ENCODE measurements at places on chromosomes 4 and X.

GRCh38 chrX:39667191-39667590 lies 430.6 kb downstream of the BCOR start:
- no peaks in the 10 kb centered on the region for H3K4me1 ChIP-seq
- H3K4me3 ChIP-seq, result no peak overlapping the region
- H3K36me3 ChIP-seq, result no peaks in the 10 kb centered on the region
- H3K27ac ChIP-seq, result no peak overlapping the region
- DNase-seq, result no peak

GRCh38 chrX:13201605-13202219 lies 118.1 kb downstream of the ATXN3L start:
- no peaks in the 10 kb centered on the region for H3K27me3 ChIP-seq
- H3K36me3 ChIP-seq, result no peaks in the 10 kb centered on the region
- no peak overlapping the region for H3K4me3 ChIP-seq
- no peak overlapping the region for H3K27ac ChIP-seq

DNA sequence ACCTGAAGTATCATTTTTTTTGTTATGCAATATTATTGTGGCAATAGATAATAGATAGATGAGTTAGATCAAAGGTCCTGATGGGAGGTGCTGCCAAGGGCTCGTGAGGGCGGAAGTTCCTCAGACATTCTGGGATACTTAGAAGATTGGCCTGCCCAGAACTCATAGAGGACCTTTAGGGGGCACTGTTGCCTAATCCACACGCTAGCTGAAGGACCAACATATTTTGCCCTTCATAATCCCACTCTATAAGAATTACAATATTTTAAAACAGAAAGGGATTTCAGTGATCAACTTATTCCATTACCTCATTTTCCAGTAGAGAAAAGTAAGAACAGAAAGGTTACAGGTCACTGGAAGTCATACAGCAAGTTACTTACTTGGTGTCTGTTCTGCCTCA lies 22.9 kb upstream of the COX7B2 start:
- no peaks in the 10 kb centered on the region for H3K36me3 ChIP-seq
- H3K4me1 ChIP-seq, result no peaks in the 10 kb centered on the region
- H3K27me3 ChIP-seq, result no peaks in the 10 kb centered on the region
- DNase-seq, result peak; percentile 35
- H3K27ac ChIP-seq, result no peak overlapping the region

GRCh38 chr4:74504212-74504611 lies 59.3 kb downstream of the AREG start:
- H3K4me1 ChIP-seq, result no peaks in the 10 kb centered on the region
- no peak for DNase-seq
- H3K27ac ChIP-seq, result no peak overlapping the region
- H3K27me3 ChIP-seq, result no peaks in the 10 kb centered on the region
- no peaks in the 10 kb centered on the region for H3K36me3 ChIP-seq

DNA sequence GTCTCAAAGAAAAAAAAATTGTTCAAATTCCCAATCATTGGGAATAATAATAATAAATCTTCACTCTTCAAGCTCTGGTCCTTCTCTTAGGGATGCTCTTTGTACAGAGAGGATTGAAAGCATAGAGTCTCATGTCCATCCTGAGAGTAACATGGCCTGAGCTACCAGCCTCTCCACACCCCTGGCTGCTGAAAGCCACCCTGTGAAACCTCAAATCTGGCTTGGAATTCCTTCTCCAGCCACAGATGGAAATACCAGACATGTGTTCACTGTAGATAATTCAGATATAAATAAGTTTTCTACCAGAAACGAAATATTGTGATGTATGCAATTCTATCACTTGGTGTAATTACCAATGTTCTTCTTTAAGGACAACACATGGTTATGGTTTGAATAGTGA lies 140.6 kb downstream of the ARSF start:
- H3K4me3 ChIP-seq, result no peak overlapping the region
- DNase-seq, result no peak
- H3K4me1 ChIP-seq, result no peaks in the 10 kb centered on the region
- no peaks in the 10 kb centered on the region for H3K36me3 ChIP-seq
- H3K27me3 ChIP-seq, result no peaks in the 10 kb centered on the region

- H3K4me1 ChIP-seq, result no peaks in the 10 kb centered on the region
- H3K27me3 ChIP-seq, result no peaks in the 10 kb centered on the region
- no peak for DNase-seq
- no peaks in the 10 kb centered on the region for H3K36me3 ChIP-seq
- no peak overlapping the region for H3K4me3 ChIP-seq
- H3K27ac ChIP-seq, result no peak overlapping the region
Measured at GRCh38 chr4:25178838-25179261, 18.6 kb upstream of the SEPSECS start.

DNA sequence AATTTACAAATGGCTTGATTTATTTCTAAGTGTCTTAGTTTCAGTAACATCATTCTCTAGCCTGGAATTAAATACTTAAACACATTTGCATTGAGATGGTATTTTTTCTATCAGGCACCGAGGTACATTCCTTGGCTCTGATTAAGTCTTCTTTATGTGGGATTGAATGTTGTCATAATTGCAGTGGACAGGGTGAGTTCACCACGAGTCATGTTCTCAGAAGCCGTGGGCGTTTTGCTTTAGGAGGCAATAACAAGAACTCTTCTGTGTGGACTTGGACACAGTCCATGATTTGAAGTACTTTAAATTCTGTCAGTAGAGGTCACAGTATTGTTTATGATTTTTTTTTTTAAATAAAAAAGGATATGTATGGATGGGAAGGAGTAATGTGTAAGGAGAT lies 57.1 kb upstream of the EFHC2 start:
- no peak for DNase-seq
- no peaks in the 10 kb centered on the region for H3K27me3 ChIP-seq
- H3K4me1 ChIP-seq, result no peaks in the 10 kb centered on the region
- H3K27ac ChIP-seq, result no peak overlapping the region

GRCh38 chr4:138627096-138627495 lies 384.9 kb upstream of the SLC7A11 start:
- no peak for DNase-seq
- no peaks in the 10 kb centered on the region for H3K27me3 ChIP-seq
- H3K4me1 ChIP-seq, result no peaks in the 10 kb centered on the region
- H3K36me3 ChIP-seq, result no peaks in the 10 kb centered on the region
- no peak overlapping the region for H3K27ac ChIP-seq
- H3K4me3 ChIP-seq, result no peak overlapping the region
